ENCODE measurements at places on chromosomes 11 and 22. TPM values are rescaled to one million over a fixed set of nuclear protein-coding genes. Genes with fewer than 3 reads are reported as not detected.

The WBP2NL gene
- total RNA-seq, result 1.8 TPM

DNA sequence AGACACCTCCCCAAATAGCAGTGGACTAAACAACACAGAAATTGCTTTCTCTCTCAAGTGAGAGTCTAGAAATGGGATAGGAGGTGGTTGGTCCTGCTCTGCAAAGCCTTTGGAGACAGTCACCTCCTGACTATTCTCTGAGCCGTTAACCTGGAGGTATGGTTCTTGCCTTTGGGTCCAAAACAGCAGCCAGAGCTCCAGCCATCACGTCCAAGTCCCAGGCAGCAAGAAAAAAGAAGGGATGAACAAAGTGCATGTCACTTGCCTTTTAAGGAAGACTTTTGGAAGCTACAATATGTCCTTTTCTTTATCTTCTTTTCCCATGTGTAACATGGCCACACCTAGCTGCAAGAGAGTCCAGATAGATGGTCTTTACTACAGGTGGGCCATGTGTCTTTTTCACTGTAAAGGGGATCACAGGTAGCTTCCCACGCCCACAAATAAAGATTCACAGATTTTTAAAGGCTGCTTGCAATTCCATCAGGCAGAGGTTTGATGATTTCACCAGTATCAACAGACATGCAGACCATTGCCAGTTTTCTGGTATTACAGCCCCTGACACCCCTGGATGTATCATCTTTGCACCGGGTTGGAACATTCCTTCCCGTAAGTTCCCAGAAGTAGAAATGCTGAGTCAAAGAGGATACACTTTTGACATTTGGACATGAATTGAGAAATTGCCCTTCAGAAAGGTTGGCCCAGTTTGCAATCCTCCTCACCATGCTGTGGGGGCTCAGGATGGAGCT lies 66.0 kb downstream of the MYEOV start:
- no peak for DNase-seq
- no peaks in the 10 kb centered on the region for H3K27me3 ChIP-seq
- no peak overlapping the region for H3K27ac ChIP-seq
- H3K36me3 ChIP-seq, result no peaks in the 10 kb centered on the region
- H3K4me3 ChIP-seq, result no peak overlapping the region
- H3K4me1 ChIP-seq, result no peaks in the 10 kb centered on the region

The ZNF74 gene
- total RNA-seq, result 9.3 TPM

DNA sequence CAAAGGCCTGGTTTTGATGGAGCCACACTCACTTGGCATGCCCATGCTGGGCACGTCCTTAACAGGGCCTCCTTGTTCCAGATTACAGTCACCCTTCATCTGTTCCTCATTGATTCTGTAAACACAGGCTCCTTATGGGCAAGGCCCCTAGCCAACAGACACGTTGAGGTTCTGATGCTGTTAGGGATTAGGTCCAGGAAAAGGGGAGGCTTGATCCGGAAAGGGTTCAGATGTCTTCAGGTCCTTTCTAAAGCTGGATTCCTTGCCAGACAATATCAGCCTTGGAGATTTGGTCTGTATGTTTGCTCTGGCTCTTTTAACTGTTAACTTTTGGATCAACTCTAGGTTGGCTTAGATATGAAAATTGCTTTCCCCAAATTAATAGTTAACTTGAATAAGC lies 46.9 kb upstream of the PRSS23 start:
- no peak overlapping the region for H3K4me3 ChIP-seq
- no peaks in the 10 kb centered on the region for H3K36me3 ChIP-seq
- H3K27me3 ChIP-seq, result 0 out of 2 replicates have a peak, but pooled peaks cover 2% of the 10 kb centered on the region
- no peaks in the 10 kb centered on the region for H3K4me1 ChIP-seq

GRCh38 chr22:17896586-17896985 lies 122.3 kb upstream of the BID start:
- H3K4me3 ChIP-seq, result no peak overlapping the region
- H3K4me1 ChIP-seq, result 0 out of 2 replicates have a peak, but pooled peaks cover 6% of the 10 kb centered on the region
- H3K36me3 ChIP-seq, result peaks cover 33% of the 10 kb centered on the region
- no peaks in the 10 kb centered on the region for H3K27me3 ChIP-seq
- H3K27ac ChIP-seq, result no peak overlapping the region

DNA sequence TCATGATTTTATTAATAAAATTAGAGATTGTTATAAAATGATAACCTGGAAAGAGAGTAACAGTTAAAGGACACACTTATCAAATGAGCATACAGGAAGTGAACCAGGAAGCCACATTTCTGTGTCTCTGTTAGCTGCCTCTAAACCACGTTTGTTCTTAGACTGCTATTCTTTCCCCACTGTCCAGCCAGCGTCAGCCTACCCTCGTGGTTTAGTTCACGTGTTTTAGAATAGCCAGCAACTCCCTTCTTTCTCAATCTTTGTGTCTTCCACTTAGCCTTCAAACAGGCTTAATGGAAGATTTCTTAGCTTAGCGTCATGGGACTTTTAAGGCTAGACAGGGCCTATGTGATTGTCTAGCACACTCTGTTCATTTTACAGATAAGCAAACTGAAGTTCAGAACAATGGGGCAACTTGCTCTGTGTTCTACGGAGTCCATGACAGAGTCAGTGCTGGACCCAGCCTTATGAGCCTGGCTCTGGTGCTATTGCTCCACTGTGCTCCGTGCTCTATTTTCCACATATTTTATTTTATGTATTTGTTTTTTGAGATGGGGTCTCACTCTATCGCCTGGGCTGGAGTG lies 27.2 kb downstream of the GRAMD1B start:
- H3K27me3 ChIP-seq, result no peaks in the 10 kb centered on the region
- peaks cover 26% of the 10 kb centered on the region for H3K4me1 ChIP-seq
- H3K4me3 ChIP-seq, result no peak overlapping the region
- no peak for DNase-seq

- H3K27ac ChIP-seq, result no peak overlapping the region
- H3K36me3 ChIP-seq, result no peaks in the 10 kb centered on the region
- no peak for DNase-seq
- no peaks in the 10 kb centered on the region for H3K4me1 ChIP-seq
- H3K27me3 ChIP-seq, result no peaks in the 10 kb centered on the region
Observed at GRCh38 chr11:41613326-41613725, 153.9 kb upstream of the LRRC4C start.

DNA sequence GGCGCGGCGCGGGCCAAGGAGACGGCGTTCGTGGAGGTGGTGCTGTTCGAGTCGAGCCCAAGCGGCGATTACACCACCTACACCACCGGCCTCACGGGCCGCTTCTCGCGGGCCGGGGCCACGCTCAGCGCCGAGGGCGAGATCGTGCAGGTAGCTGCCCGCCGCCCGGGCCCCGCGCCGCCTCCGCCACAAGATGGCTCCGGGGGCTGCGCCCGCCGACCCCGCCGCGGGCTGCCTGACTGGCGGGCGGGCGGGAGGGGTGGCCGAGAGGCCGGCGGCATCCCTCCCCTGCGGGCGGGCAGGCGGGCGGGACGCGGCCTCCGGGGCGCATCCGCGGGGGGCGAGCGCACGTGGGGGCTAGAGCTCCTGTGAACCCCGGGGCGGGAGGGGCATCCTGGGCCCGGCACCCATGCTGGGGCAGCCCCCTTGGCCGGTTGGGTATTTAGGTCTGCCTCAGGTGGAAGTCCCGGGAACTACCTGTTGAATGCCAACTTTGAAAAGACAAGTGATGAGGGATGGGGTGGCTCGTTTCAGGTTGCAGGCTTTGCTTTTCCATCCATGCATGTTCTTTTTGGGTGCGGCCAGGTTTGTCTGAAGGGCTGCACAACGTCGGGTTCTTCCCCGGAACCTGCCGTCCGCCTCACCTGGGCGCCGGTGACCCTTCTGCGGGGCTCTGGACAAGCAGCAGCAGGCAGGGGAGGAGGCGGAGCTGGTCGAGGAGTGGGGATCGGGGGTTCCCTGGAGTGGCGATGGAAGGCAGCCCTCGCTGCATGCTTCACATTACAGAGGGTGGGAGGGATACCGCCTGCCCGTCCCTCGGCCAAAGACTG lies 760 bp downstream of the ZNRF3 start:
- no peak overlapping the region for H3K4me3 ChIP-seq
- H3K27ac ChIP-seq, result no peak overlapping the region
- no peaks in the 10 kb centered on the region for H3K36me3 ChIP-seq
- peaks cover 5% of the 10 kb centered on the region for H3K27me3 ChIP-seq

The LBHD1 gene
- 12.6 TPM for total RNA-seq

DNA sequence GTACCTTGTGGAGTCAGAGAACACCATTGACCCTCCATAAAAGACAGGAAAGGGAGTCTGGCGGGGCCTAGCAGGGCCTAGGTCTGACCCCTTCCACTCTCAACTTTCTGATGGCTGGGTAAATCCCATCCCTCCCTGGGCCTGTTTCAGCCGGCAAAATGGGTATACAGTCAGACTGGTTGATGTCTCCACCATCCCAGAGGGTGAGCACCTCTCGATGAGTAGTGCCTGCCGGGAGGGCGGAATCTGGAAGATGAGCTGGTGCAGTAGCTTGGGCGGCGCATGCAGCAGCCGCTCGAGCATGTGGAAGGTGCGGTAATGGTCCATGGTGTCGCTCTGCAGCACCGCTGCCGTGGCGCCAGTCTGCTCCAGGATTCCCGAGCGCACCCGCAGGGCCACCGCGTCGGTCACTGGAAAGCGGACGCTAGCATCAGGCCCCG lies 528 bp downstream of the FIBP start:
- no peaks in the 10 kb centered on the region for H3K27me3 ChIP-seq
- H3K4me3 ChIP-seq, result peak overlapping the region; percentile 90
- peaks cover 21% of the 10 kb centered on the region for H3K36me3 ChIP-seq
- H3K27ac ChIP-seq, result peak overlapping the region; percentile 70
- DNase-seq, result no peak

GRCh38 chr11:35688023-35688422 lies 25.4 kb downstream of the TRIM44 start:
- H3K27me3 ChIP-seq, result no peaks in the 10 kb centered on the region
- H3K4me1 ChIP-seq, result peaks cover 12% of the 10 kb centered on the region
- no peak overlapping the region for H3K4me3 ChIP-seq
- no peak overlapping the region for H3K27ac ChIP-seq
- peaks cover 5% of the 10 kb centered on the region for H3K36me3 ChIP-seq
- DNase-seq, result no peak

- peaks cover 83% of the 10 kb centered on the region for H3K4me1 ChIP-seq
- H3K36me3 ChIP-seq, result no peaks in the 10 kb centered on the region
- no peak for DNase-seq
- no peaks in the 10 kb centered on the region for H3K27me3 ChIP-seq
Observed at GRCh38 chr11:72740060-72740424, 12.2 kb downstream of the ARAP1 start.

DNA sequence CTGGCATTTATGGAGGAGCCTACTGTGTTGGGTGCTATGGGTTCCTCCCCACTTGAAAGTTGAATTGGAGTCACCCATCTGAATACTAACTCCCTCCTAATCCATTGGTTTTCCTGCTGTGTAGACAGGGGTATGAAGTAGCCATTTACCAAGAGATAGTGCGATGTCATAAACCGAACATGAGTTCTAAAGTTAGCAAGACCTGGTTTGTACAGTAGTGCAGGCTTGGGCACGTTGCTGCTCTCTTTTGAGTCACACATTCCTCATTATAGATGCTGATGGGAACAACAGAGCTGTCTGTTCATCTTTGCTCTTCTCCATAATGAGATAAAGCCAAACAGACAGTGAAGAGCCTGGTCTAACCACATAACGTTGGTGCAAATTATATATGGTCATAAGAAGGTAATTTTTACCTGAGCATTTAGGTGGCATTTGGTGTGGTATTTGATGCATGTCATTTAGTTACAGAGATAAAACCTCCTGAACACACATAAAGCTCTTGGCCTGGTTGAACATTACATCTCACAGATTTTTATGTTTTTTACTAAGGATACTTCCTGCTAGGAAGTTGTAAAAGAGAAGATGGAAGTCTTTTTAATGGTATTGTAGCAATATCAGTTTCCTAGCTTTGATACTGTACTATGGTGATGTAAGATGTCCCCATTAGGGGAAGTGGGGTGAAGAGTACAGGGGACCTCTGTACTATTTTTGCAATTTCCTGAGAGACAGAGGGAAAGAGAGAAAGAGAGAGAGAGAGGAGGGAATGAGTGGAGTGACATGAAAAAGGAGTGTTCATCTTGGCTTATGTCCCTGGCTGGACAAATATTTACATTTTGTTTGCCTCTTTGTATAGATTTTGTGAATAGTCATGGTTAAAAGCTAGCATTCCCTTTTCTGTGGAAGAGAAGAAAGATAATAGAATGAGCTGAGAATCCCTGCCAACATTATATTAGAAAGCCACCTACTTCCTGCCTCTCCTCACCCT lies 27.9 kb downstream of the GRAP2 start:
- H3K36me3 ChIP-seq, result peaks cover 4% of the 10 kb centered on the region
- no peak overlapping the region for H3K4me3 ChIP-seq
- no peak for DNase-seq
- no peaks in the 10 kb centered on the region for H3K27me3 ChIP-seq

The SLC5A1 gene
- not detected for total RNA-seq

- H3K4me3 ChIP-seq, result no peak overlapping the region
- H3K4me1 ChIP-seq, result peaks cover 29% of the 10 kb centered on the region
- no peaks in the 10 kb centered on the region for H3K27me3 ChIP-seq
- peak overlapping the region; percentile 78 for H3K27ac ChIP-seq
- no peak for DNase-seq
- H3K36me3 ChIP-seq, result no peaks in the 10 kb centered on the region
Observed at GRCh38 chr11:117064275-117064674, 34.0 kb downstream of the SIK3 start.

GRCh38 chr11:57213342-57214097 lies 23.5 kb downstream of the APLNR start:
- H3K27me3 ChIP-seq, result no peaks in the 10 kb centered on the region
- H3K4me1 ChIP-seq, result no peaks in the 10 kb centered on the region
- DNase-seq, result no peak
- H3K27ac ChIP-seq, result no peak overlapping the region
- H3K36me3 ChIP-seq, result no peaks in the 10 kb centered on the region

The SPDYC gene
- not detected for total RNA-seq

DNA sequence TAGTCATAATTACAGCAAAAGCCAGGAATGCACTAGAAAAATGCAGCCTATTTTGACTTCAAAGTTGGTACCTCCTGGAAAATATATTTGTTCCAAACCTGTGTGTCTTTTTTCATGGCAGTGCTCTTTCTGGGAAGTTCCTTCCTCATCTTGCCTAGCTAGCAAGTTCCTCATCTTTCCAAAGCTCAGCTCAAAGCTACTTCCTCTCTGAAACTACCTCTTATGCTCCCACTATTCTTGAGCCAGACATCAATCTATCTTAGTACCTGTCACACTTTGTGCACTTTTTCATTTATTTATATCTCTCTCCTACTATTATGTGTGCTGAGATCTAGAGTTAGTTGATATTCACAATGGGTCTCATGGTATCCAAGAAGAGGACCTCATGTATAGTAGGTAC lies 191.6 kb upstream of the CCDC90B start:
- H3K36me3 ChIP-seq, result no peaks in the 10 kb centered on the region
- H3K4me3 ChIP-seq, result no peak overlapping the region
- H3K4me1 ChIP-seq, result no peaks in the 10 kb centered on the region
- H3K27ac ChIP-seq, result no peak overlapping the region
- no peaks in the 10 kb centered on the region for H3K27me3 ChIP-seq

The HSPB2 gene
- total RNA-seq, result not detected

DNA sequence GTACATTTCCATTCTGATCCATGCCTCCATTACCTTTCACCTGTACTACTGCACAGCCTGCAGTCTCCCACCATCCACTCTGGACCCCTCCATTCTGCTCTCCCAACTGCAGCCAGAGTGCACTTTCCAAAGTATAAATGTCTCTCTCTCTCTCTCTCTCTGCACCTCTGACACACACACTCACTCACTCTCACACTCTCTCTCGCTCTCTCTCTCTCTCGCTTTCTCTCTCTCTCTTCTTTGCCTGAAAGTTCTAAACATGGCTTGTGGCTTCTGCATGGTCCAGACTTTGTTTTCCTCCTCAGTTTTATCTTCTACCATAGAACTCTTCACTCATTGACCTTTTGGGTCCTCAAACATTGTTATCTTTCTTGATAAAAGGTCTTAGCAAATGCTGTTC lies 76.6 kb downstream of the WNT11 start:
- peaks cover 2% of the 10 kb centered on the region for H3K36me3 ChIP-seq
- no peak overlapping the region for H3K4me3 ChIP-seq
- H3K27ac ChIP-seq, result no peak overlapping the region
- DNase-seq, result no peak
- no peaks in the 10 kb centered on the region for H3K27me3 ChIP-seq
